ENCODE measurements at places on chromosomes 3 and 15. TPM values are rescaled to one million over a fixed set of nuclear protein-coding genes. Genes with fewer than 3 reads are reported as not detected.
A peak's percentile ranks its signal among the peaks of the same experiment; 100 is the strongest.

The SH2D7 gene
- total RNA-seq = not detected

The WNT5A gene
- total RNA-seq = 3.1 TPM

The SLC28A1 gene
- total RNA-seq = not detected

The C3orf20 gene
- not detected for total RNA-seq

The RAB27A gene
- total RNA-seq = 16.9 TPM

The CYP1A2 gene
- not detected for total RNA-seq

The MESD gene
- total RNA-seq = 26.9 TPM

The SLC33A1 gene
- 26.9 TPM for total RNA-seq

The DUOXA2 gene
- 0.62 TPM for total RNA-seq

The ERICH6 gene
- total RNA-seq = not detected

GRCh38 chr3:51683566-51683965, 12.5 kb downstream of the TEX264 start:
- no peaks in the 10 kb centered on the region for H3K4me1 ChIP-seq
- H3K27ac ChIP-seq = peak overlapping the region; percentile 65
- no peak overlapping the region for H3K4me3 ChIP-seq
- H3K27me3 ChIP-seq = no peaks in the 10 kb centered on the region
- no peak for ATAC-seq
- H3K36me3 ChIP-seq = peaks cover 86% of the 10 kb centered on the region

- H3K4me3 ChIP-seq = no peak overlapping the region
- H3K4me1 ChIP-seq = no peaks in the 10 kb centered on the region
- no peak for ATAC-seq
- H3K27ac ChIP-seq = no peak overlapping the region
Observed at GRCh38 chr3:147575391-147575790, 166.2 kb downstream of the ZIC1 start.

GRCh38 chr3:60125686-60126085, 1075.9 kb upstream of the CFAP20DC start:
- no peaks in the 10 kb centered on the region for H3K4me1 ChIP-seq
- no peak overlapping the region for H3K27ac ChIP-seq
- ATAC-seq = no peak
- no peaks in the 10 kb centered on the region for H3K27me3 ChIP-seq

DNA sequence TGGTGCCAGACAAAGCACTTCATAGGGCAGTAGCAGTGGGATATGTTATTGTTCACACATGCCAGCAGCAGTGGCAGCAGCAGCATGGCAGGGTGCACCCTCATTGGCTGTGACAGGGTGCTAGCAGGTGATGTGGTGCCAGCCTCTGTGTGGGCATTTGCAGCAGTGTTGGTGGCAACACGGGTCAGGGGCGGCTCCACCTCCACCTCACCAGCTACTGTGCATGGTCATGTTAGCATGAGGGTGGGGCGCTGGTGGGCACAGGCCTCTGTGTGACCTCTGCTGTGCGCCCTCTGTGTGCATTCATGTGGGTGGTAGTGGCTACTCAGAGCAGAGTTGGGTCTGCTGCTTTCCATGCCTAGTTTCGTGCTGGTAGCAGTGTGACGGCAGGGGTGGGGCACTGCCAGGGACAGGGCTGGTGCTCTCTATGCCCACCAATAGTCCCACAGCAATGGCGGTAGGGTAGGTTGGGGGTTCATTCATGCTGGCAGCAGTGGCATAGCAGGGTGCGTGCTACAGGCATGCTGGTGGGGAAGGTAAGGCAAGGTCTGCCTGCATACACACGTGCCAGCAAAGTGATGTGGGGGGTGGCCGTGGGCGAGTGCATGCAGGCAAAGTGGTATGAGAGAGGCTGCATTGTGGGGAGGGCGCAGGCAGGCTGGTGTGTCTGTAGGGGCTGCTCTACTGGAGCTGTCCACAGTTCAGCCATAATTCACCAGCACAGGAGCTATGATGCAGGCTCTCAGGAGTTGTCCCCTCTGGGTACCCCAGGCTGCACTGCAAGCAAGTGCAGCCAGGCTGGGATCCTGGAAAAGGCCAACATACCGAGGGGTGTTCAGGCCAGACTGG, 402.7 kb downstream of the GRM7 start:
- no peaks in the 10 kb centered on the region for H3K4me1 ChIP-seq
- ATAC-seq = no peak
- no peaks in the 10 kb centered on the region for H3K27me3 ChIP-seq
- no peak overlapping the region for H3K4me3 ChIP-seq
- no peak overlapping the region for H3K27ac ChIP-seq

DNA sequence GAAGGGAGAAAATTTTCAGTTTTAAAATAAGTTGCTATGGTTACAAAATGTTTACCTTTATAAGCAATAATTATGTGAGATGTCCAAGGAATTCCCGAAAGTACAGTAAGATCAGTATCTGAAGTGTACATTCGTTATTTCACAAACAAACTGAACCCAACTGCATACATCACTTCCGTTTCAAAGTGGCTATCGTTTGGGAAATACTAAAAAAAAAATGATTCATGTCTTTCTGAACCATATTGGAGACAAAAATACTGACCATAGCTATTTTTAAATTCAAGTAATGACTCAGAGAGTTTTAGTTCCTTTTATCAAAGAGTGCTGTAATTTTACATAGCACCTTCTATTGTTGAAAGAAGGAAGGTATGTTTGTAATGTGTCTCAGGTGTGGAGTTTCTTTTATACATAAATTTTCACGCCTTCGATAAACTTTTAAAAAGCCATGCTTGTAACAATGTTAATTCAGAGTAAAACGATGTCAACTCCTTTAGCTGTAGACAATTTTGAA, 8.0 kb upstream of the ANKRD28 start:
- no peaks in the 10 kb centered on the region for H3K27me3 ChIP-seq
- H3K4me1 ChIP-seq = no peaks in the 10 kb centered on the region
- H3K27ac ChIP-seq = no peak overlapping the region
- no peak for ATAC-seq
- H3K36me3 ChIP-seq = no peaks in the 10 kb centered on the region

DNA sequence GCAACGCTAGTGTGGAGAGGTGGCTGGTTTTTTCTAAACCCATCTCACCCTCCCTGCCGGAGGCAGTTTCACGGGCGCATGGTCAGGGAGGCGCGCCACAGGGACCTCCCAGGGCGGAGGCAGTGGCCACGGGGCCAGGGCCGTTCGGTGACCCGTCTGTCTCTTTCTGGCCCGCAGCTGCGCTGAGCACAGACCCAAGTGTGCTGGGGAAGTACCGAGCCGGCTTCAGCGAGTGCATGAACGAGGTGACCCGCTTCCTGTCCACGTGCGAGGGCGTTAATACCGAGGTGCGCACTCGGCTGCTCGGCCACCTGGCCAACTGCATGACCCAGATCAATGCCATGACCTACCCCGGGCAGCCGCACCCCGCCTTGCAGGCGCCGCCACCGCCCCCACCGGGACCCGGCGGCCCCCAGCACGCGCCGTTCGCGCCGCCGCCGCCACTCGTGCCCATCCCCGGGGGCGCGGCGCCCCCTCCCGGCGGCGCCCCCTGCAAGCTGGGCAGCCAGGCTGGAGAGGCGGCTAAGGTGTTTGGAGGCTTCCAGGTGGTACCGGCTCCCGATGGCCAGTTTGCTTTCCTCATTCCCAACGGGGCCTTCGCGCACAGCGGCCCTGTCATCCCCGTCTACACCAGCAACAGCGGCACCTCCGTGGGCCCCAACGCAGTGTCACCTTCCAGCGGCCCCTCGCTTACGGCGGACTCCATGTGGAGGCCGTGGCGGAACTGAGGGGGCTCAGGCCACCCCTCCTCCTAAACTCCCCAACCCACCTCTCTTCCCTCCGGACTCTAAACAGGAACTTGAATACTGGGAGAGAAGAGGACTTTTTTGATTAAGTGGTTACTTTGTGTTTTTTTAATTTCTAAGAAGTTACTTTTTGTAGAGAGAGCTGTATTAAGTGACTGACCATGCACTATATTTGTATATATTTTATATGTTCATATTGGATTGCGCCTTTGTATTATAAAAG, 1.8 kb downstream of the HES1 start:
- no peaks in the 10 kb centered on the region for H3K27me3 ChIP-seq
- no peaks in the 10 kb centered on the region for H3K36me3 ChIP-seq
- ATAC-seq = no peak
- H3K4me1 ChIP-seq = peaks cover 48% of the 10 kb centered on the region

- ATAC-seq = no peak
- no peak overlapping the region for H3K27ac ChIP-seq
- H3K4me1 ChIP-seq = no peaks in the 10 kb centered on the region
- no peak overlapping the region for H3K4me3 ChIP-seq
- H3K27me3 ChIP-seq = no peaks in the 10 kb centered on the region
Observed at GRCh38 chr3:67018105-67018788, 20.1 kb downstream of the KBTBD8 start.

DNA sequence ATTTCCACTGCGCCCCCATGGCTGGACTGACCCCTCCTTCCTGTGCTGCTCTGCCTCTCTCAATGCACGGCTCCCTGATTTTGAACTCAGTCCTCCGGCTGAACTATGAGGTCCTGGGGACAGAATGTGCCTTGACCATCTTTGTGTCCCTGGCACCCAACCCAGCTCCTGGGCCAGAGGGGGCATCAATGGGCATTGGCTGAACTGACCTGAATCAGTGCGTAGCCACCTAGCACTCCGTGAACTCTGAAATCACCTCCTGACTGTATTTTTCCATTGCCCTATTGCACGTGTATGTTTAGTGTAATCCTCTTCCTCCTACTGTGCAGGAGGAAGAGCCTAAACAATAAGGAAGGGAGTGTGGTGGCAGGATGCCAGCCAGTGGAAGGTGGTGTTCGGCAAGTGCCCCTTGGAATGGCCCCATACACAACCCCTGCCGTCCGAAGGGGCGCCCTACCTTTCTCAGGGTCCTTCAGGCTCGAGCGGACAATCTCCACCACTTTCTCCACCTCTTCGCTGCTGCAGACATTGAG, 33.5 kb downstream of the BDH1 start:
- peaks cover 61% of the 10 kb centered on the region for H3K36me3 ChIP-seq
- no peak overlapping the region for H3K4me3 ChIP-seq
- ATAC-seq = peak; percentile 17
- no peaks in the 10 kb centered on the region for H3K4me1 ChIP-seq
- H3K27me3 ChIP-seq = no peaks in the 10 kb centered on the region
- H3K27ac ChIP-seq = no peak overlapping the region

DNA sequence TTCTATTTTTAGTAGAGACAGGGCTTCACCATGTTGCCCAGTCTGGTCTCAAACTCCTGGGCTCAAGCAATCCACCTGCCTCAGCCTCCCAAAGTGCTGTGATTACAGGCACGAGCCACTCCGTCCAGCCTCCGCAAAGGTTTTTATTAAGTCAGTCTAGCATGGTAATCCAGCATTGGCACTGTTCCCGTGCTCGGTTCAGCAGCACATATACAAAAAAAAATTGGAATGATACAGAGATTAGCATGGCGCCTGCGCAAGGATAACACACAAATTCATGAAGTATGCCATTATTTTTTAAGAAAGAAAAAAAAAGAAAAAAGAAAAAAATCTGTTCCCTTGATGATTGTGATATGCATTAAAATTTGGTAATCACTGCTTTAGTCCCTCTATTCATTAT, 8.5 kb downstream of the CKMT1A start:
- no peaks in the 10 kb centered on the region for H3K4me1 ChIP-seq
- H3K27me3 ChIP-seq = no peaks in the 10 kb centered on the region
- no peak overlapping the region for H3K4me3 ChIP-seq
- H3K36me3 ChIP-seq = no peaks in the 10 kb centered on the region
- ATAC-seq = no peak

GRCh38 chr3:144185276-144185675, 213.7 kb downstream of the DIPK2A start:
- no peak for ATAC-seq
- H3K4me3 ChIP-seq = no peak overlapping the region
- H3K4me1 ChIP-seq = peaks cover 7% of the 10 kb centered on the region
- H3K27ac ChIP-seq = no peak overlapping the region

- no peaks in the 10 kb centered on the region for H3K4me1 ChIP-seq
- no peaks in the 10 kb centered on the region for H3K27me3 ChIP-seq
- no peaks in the 10 kb centered on the region for H3K36me3 ChIP-seq
- no peak overlapping the region for H3K27ac ChIP-seq
Observed at GRCh38 chr3:193297421-193297820, 56.4 kb downstream of the PLAAT1 start.

- H3K4me3 ChIP-seq = no peak overlapping the region
- no peak for ATAC-seq
- peaks cover 10% of the 10 kb centered on the region for H3K4me1 ChIP-seq
Observed at GRCh38 chr15:70054366-70054765, 43.4 kb downstream of the TLE3 start.

GRCh38 chr3:51338632-51339031, 46.5 kb upstream of the MANF start:
- peaks cover 23% of the 10 kb centered on the region for H3K36me3 ChIP-seq
- H3K27ac ChIP-seq = peak overlapping the region; percentile 76
- H3K4me1 ChIP-seq = peaks cover 10% of the 10 kb centered on the region
- no peak overlapping the region for H3K4me3 ChIP-seq

DNA sequence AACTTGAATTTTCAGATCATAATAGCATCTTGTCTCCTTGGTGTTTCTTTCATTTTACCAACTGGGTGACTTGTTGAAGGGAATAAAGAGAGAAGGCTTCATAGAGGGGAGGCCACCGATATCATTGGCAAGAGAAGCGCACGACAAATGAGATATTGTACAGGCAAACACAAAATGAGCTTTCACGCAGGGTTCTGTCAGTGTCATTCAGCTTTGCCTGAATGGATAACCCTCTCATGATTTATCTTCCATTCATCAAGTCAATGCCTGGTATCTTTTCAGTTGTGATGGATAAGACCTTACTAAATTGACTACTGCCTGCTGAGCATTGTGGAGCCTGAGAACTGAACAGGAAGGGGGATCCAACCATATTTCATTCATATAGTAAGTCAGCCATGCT, 188.6 kb upstream of the EPHA3 start:
- ATAC-seq = no peak
- H3K4me1 ChIP-seq = no peaks in the 10 kb centered on the region
- no peak overlapping the region for H3K27ac ChIP-seq
- no peaks in the 10 kb centered on the region for H3K36me3 ChIP-seq
- no peak overlapping the region for H3K4me3 ChIP-seq

GRCh38 chr15:51709031-51709430, 27.7 kb downstream of the SCG3 start:
- no peaks in the 10 kb centered on the region for H3K36me3 ChIP-seq
- no peak overlapping the region for H3K4me3 ChIP-seq
- no peaks in the 10 kb centered on the region for H3K27me3 ChIP-seq
- H3K4me1 ChIP-seq = no peaks in the 10 kb centered on the region

DNA sequence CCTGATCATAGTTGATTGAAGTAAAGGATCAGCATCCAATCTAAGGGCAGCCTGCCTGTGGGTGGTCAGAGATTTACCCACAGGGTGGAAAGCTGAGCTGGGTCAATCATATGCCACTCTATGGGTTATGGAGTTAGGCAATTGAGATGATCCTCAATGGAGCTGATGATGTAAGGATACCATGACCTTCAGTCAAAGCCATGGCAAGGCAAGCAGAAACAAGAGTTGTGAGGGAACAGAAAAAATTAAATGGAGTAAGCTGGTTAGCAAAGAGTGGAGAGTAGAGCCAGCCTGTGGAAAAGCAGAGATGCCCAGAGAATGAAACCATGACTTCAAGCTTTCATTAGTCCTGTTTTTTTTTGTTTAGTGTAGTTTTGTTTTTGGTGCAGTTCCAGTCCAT, 5.7 kb upstream of the IQGAP1 start:
- H3K27ac ChIP-seq = no peak overlapping the region
- H3K27me3 ChIP-seq = no peaks in the 10 kb centered on the region
- no peak for ATAC-seq
- H3K36me3 ChIP-seq = no peaks in the 10 kb centered on the region
- H3K4me3 ChIP-seq = no peak overlapping the region
- H3K4me1 ChIP-seq = no peaks in the 10 kb centered on the region

Data from gastroesophageal sphincter (tissue), 4 donors.